HFF-Myc (cell line): ENCODE measurements at places on chromosomes 13 and 19.

DNA sequence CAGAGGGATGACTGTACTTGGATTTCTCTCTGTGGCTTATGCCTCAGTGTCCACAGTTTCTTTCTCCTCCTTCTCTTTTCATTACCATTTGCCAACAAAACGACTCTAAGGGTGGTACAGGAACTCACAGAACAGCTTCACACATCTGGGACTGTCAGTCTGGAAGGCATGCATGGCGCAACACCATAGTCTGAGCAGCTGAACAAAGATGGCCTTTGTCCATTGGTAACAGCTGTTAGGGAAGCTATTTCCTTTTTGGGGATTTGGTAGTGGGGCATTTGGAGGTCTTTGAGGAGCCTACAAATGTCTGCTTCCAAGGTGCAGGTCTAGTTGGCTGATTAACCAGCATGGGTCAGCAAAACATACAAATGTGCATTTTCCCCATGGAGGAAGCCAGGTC is 81.4 kb upstream of the PCDH8 start:
- no peak for DNase-seq

DNA sequence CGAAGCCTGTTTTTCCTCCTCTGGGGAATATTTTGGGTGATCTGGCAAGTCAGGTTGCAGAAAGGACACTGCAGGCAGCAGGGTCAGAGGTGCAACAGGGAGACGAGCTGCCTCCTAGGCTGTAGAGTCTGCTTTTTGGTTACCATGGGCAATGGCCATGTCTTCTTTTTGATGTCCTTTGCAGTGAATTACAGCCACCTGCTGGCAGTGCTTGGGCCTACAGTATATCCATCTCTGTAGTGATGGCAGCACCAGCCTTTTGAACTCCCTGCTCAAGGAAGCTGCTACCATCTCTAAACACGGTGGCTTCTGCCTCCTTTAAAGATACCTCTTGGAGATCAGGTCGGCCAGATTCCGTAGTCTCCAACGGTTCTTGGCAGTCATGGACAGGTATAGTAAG is 73.9 kb downstream of the WTIP start:
- no peak for DNase-seq

GRCh38 chr13:51739027-51739764 is 64.8 kb downstream of the DHRS12 start:
- no peak for DNase-seq

GRCh38 chr13:25300861-25301346 is 521 bp upstream of the NUP58 start:
- no peak for DNase-seq

DNA sequence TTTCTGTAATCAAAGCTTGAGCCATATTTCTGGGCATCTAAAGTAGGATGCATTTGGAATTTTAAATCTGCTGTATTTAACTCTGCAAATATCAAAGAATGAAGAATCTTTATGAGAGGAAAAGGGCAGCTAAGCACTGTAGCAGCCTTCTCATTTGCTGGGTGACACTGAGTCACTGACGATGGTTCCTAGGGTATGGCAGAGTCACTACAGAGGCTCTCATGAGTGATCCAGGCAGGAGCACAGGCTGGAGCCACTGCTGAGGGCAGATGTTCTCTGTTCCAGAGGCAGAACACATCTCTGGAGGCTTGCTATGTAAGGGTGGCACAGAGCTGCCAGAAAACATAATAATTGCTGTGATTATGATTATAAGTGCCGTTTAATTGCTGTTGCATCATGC is 340.7 kb upstream of the HTR2A start:
- no peak for DNase-seq

GRCh38 chr13:46751811-46752635 is 44.9 kb downstream of the ESD start:
- no peak for DNase-seq

GRCh38 chr13:33109801-33110200 is 93.6 kb downstream of the KL start:
- no peak for DNase-seq

- DNase-seq = no peak
These were observed 408.4 kb downstream of the SPRY2 start for GRCh38 chr13:79932556-79932955.
